Stimulated activated CD8-positive, alpha-beta memory T cell treated with anti-CD3 and anti-CD28 coated beads, Interleukin-7, amount 100 ng/mL, for 24 hours (primary cell): ENCODE measurements at places on chromosomes 4 and X.

DNA sequence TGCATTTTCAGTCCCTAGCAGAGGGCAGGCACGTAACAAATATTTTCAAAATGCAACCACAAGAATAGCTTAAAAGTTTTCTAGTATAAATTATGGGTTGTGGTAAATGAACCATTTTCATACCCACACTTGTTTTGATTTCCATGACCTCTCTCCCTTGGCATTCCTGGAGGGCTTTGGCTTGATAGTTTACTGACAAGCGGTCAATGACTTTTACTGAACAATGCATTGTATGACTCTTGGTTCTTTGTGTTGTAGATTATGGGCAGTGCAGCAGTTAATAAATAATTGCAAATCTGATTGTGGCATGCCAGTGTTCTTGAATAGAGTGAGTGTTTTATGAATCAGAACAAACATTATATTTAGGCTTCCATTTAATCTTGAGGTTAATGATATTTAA is 285.2 kb upstream of the ARX start:
- DNase-seq, result no peak

GRCh38 chr4:75724867-75725724 is 719 bp downstream of the USO1 start:
- peak; percentile 12 for DNase-seq

DNA sequence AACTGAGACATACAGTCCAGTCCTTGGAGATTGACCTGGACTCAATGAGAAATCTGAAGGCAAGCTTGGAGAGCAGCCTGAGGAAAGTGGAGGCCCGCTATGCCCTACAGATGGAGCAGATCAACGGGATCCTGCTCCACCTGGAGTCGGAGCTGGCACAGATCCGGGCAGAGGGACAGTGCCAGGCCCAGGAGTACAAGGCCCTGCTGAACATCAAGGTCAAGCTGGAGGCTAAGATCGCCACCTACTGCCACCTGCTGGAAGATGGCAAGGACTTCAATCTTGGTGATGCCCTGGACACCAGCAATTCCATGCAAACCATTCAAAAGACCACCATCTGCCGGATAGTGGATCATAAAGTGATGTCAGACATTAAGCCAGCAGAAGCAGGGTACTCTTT is 20.4 kb upstream of the FRMPD3 start:
- no peak for DNase-seq

- no peak for DNase-seq
Observed at GRCh38 chr4:20351360-20352162, 99.9 kb downstream of the SLIT2 start.

- no peak for DNase-seq
Observed at GRCh38 chrX:132461886-132462285, 27.0 kb downstream of the MBNL3 start.

DNA sequence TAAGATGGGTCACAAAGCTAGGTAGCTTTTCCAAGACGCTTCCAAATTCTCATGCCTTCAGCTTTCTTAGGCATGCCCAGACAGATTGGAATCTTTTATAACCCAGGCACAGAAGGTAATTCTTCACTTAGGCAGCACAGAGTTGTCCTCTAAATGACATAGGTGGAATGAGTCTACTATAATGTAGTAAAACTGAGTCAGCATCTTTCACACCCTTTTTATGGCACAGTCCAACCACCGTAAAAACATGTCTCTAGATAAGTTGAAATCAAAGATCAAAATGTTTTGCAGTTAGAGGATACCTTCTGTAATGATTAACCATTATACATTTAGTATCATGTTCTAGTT is 128.4 kb upstream of the FAT1 start:
- no peak for DNase-seq

DNA sequence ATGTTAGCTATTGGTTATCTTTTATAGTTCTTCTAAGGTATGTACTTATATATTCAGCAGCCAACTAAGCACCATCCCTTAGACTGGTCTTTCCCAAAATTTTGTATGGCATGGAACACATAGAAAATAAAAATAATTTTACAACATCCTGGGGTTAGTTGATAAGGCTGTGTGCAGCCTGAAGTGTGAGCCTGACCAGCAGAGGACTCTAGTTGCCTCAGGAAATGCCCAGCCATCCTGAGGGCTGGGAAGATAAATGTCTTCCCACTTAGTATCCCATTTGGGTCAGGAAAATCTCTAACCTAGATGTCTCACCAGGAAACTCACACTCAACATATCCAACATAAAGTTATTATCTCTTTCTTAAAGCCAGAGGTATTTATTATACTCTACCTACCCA is 251.4 kb upstream of the POF1B start:
- DNase-seq, result no peak

DNA sequence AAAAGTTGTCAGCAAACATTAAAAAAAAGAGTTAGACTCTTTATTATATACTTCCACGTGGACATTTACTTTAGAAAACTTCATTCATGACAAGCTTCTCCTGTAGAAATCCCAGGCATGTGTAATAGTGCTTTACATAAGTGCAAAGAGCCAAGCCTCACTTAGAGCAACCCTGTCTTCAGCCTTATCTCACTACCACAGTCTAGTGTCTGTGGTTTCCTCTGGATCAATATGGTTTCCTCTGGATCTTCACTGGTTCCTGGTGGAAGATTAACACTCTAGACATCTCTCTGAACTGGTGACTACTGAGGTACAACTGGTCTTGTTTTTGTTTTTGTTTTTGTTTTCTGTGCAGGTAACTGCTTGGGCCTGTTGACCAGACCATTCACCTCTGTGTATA is 18.4 kb upstream of the ARMCX5 start:
- DNase-seq, result no peak

DNA sequence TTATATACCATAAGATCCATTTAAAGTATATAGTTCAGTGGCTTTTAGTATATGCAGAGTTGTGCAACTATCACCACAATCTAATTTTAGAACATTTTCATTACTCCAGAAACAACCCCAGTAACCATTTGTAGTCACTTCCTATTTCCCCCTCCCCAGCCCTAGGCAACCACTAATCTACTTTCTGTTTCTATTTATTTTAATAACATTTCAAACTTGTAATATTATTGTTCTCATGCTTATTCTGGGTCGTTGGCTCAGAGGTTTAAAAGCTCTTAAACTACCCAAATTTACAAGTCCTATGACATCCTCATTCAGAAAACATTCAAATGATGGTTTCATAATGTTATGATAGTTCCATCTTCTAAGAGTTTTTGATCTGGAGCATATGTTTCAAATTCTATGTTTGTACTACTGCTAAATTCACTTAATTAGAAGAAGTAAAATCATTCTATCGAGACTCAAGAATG is 18.4 kb downstream of the XIAP start:
- DNase-seq, result no peak

DNA sequence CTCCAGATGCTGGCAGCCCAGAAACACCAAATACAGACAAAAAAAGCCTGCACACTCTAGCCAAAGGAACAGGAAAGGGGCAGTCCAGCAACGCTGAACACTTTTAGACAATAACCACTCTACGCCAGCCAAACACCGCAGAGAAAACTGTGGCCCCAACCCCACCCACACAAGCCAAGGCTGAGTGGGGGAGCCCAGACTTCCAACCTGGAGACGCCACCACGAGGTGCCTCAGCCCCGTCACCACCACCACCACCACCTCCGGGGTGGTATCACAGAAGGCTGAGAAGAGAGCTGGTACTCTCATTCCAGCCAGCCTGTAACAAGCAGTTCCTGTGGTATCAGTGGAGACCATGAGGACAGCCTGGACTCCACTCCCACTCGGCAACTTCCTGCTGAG is 22.8 kb downstream of the MEPE start:
- DNase-seq, result no peak

GRCh38 chrX:103687696-103688201 is 1.2 kb upstream of the MORF4L2 start:
- no peak for DNase-seq

GRCh38 chr4:81485310-81485980 is 13.7 kb upstream of the RASGEF1B start:
- DNase-seq, result no peak

DNA sequence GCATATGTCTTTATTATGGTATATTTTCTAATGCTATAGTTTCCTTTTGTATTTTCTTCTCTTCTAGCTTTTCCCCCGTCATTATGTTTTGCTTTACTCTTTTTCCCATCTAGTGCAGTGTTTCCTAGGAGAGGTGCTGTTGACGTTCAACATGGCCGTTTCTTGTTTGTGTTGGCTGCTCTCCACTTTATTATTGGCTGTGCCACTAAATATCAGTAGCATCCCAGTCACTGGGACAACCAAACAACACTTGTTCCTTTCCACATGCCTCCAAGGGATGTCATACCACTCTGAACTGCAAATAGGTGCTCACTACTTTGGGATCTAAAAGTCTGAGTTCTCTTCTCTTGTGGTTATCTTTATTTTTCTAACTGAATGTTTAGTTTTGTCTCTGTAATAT is 26.5 kb downstream of the GBA3 start:
- DNase-seq, result no peak

DNA sequence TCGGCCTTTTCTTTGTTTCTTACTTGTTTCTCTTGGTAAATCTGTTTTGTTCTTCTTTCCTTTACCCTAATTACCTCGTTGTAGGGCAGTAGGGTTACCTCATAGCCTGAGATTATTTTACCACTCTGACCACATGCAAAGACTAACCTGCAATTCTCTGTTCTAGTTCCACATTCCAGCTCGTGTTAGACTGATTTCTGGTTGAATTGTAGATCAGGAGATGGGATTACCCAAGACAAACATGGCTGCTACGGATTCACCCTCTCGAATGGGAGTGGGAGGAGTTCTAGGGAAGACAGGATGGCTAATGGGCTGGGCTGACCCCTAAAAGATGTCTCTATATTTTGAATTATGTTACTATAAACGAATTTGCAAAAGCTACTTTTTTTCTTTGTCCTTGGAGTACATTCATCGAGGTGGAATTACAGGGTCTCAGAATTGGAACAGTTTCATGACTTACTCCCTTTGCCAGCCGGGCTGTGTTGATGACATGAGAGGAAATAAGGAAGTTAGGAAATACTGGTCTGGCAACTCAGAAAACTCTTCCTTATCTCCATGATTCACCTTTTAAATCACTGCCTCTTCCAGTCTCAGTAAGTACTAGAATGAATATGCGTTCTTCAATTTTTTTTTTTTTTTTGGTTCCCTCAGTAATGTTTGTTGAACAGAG is 36.7 kb upstream of the FBXW7 start:
- no peak for DNase-seq

GRCh38 chr4:186606591-186606992 is 51.2 kb upstream of the MTNR1A start:
- no peak for DNase-seq

GRCh38 chrX:43530837-43531236 is 125.3 kb upstream of the MAOA start:
- DNase-seq, result no peak

- DNase-seq, result no peak
Observed at GRCh38 chr4:14743601-14744000, 258.7 kb upstream of the CPEB2 start.

GRCh38 chr4:94208918-94209317 is 1.3 kb downstream of the SMARCAD1 start:
- no peak for DNase-seq

GRCh38 chr4:39030725-39031124 is 1.5 kb downstream of the TMEM156 start:
- no peak for DNase-seq

DNA sequence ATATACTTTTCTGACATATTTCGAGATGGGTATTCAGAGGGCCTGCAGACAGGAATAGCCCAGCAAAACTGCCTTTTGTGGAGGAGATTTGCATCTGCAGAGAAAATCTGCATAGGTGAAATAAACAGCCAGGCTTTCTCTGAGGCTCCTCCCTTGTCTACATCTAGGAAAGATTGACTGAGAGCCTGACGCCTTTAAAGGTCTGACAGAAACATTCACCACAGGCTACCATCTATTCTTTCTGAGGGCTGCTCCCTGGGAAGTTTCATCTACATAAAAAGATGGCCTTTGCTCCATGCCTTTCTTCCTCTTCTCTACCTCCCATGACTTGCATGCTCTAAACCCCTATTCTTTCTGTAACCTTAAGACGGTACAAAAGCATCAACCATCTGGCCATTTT is 55.0 kb upstream of the AP1S2 start:
- DNase-seq, result no peak

- DNase-seq, result no peak
Observed at GRCh38 chr4:140945106-140945505, 188.2 kb downstream of the RNF150 start.

- DNase-seq, result no peak
Observed at GRCh38 chr4:8744083-8744805, 127.4 kb downstream of the HMX1 start.

DNA sequence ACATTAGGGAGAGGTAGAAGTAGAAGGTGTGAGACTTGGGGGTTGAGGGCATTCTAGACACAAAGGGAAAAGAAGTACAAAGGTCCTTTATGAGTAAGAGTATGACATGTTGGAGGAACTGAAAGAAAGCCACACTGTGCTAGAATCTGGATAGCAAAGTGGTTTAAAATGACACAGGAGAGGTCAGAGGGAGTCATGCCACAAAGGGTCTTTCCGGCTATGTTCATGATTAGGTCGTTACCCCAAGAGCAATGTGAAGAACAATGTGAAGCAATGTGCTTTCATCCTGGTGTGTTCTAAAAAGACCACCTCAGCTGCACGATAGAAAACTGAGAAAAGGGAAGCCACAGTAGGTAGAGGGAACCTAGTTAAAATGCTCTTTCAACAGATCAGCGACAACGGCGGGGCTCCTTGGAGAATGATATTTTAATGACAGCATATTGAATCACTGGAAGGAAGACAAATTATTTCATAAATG is 29.2 kb downstream of the SMIM14 start:
- DNase-seq, result no peak

- DNase-seq, result no peak
Observed at GRCh38 chr4:90220459-90220858, 93.3 kb downstream of the CCSER1 start.

GRCh38 chrX:10952619-10953018 is 158.5 kb upstream of the HCCS start:
- DNase-seq, result no peak

DNA sequence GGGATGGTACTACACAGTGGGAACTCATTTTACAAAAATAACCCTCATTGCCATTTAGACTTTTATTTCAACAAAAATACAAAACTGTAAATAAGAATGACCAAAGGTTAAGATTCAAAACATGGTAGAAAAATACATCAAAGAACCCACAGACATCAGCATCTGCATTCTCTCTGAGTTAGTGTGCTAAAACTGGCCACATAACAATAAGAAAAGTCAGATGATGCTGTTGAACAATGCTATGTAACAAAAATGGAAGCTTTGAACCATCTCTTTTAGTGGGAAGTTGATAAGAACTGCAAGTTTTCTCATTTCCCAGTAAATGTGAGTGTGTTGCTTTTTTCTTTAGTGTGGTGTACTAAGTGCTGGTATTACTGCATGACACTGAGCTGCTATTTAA is 888.4 kb upstream of the EPHA5 start:
- DNase-seq, result no peak

GRCh38 chr4:43607827-43608461 is 715.4 kb downstream of the GRXCR1 start:
- no peak for DNase-seq

DNA sequence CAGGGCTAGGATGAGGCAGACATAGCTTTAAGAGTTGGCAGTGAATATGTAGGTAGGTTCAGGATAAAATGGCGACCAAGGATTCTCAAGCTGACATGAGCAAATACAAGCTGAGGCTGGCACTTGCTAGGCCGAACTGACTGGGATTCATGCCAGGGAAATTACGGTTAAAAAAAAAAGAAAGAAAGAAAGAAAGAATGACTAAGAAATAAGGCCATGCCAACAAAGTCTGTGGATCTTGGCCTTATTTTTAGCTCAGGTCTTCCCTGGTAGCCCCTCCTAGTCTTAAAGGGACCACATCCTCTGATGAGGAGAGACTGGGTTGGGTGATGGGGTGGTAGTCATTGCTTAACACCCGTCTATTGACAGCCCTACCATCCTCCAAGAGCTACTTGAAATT is 64.4 kb upstream of the KLHL13 start:
- DNase-seq, result no peak
